ENCODE measurements at places on chromosomes 6 and 20. TPM values are rescaled to one million over a fixed set of nuclear protein-coding genes. Genes with fewer than 3 reads are reported as not detected.

GRCh38 chr6:82740072-82740471, 325.6 kb downstream of the UBE3D start:
- no peaks in the 10 kb centered on the region for H3K4me1 ChIP-seq
- no peak overlapping the region for H3K27ac ChIP-seq
- no peak for DNase-seq
- H3K36me3 ChIP-seq: no peaks in the 10 kb centered on the region

Gene TTK
- 11.9 TPM for total RNA-seq

- no peak overlapping the region for H3K4me3 ChIP-seq
- H3K27ac ChIP-seq: no peak overlapping the region
- H3K4me1 ChIP-seq: peaks cover 8% of the 10 kb centered on the region
- no peaks in the 10 kb centered on the region for H3K36me3 ChIP-seq
- DNase-seq: no peak
Measured at GRCh38 chr6:14506656-14507246, 389.2 kb downstream of the CD83 start.

- no peak overlapping the region for H3K27ac ChIP-seq
- no peaks in the 10 kb centered on the region for H3K27me3 ChIP-seq
- no peaks in the 10 kb centered on the region for H3K4me1 ChIP-seq
- H3K36me3 ChIP-seq: no peaks in the 10 kb centered on the region
- peak; percentile 54 for DNase-seq
Measured at GRCh38 chr20:37543828-37544227, 16.2 kb upstream of the BLCAP start.

- H3K27me3 ChIP-seq: no peaks in the 10 kb centered on the region
- H3K4me3 ChIP-seq: no peak overlapping the region
- no peak for DNase-seq
Measured at GRCh38 chr6:89941031-89941762, 46.9 kb downstream of the GJA10 start.

Measured in MCF 10A (cell line).